ENCODE measurements at places on chromosomes 12 and 14. TPM values are rescaled to one million over a fixed set of nuclear protein-coding genes. Genes with fewer than 3 reads are reported as not detected.

- no peaks in the 10 kb centered on the region for H3K36me3 ChIP-seq
- no peak overlapping the region for H3K4me3 ChIP-seq
- H3K27me3 ChIP-seq: no peaks in the 10 kb centered on the region
- H3K27ac ChIP-seq: no peak overlapping the region
These were observed 15.8 kb upstream of the CFAP54 start for GRCh38 chr12:96473394-96474093.

DNA sequence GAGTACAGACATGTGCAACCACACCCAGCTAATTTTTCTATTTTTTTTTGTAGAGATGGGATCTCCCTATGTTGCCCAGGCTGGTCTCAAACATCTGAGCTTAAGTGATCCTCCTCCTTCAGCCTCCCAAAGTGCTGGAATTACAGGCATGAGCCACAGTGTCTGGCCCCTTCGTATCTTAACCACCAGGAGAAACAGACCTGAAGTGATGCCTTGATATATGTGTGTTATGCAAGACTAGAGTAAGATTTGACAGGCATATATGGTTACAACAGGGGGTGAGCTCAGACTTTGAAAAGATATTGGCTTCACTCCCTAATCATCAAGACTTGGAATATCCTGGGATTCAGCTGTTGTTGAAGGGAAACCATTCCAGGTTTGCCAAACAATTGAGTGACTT lies 10.7 kb upstream of the GALNT6 start:
- H3K27ac ChIP-seq: no peak overlapping the region
- H3K4me1 ChIP-seq: no peaks in the 10 kb centered on the region
- H3K4me3 ChIP-seq: no peak overlapping the region
- no peaks in the 10 kb centered on the region for H3K27me3 ChIP-seq

GRCh38 chr12:50032515-50032853 lies 7.2 kb upstream of the RACGAP1 start:
- DNase-seq: no peak
- no peak overlapping the region for H3K27ac ChIP-seq
- no peaks in the 10 kb centered on the region for H3K36me3 ChIP-seq

DNA sequence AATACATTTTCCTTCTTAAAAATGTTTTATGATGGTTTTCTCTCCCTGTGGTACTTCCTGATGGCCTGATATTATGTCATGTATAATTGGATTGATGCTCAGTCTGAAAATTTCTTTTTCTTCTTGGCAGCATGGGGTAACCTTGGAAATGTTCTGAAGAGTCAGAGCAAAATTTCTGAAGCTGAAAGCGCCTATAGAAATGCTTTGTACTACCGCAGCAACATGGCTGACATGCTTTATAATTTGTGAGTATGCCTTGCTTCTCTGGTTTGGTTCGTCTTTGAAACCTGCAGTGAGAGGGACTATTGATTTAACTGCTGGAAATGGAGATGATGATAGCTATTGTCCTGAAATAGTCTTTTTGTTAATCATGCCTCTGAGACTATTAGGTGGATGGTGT lies 243.6 kb downstream of the TMTC2 start:
- no peak overlapping the region for H3K4me3 ChIP-seq
- H3K27me3 ChIP-seq: no peaks in the 10 kb centered on the region
- no peaks in the 10 kb centered on the region for H3K36me3 ChIP-seq
- H3K27ac ChIP-seq: no peak overlapping the region
- no peak for DNase-seq

GRCh38 chr12:112820796-112821195 lies 29.2 kb downstream of the RPH3A start:
- no peak overlapping the region for H3K27ac ChIP-seq
- no peaks in the 10 kb centered on the region for H3K4me1 ChIP-seq
- no peak for DNase-seq
- no peaks in the 10 kb centered on the region for H3K27me3 ChIP-seq

BHLHE41 gene
- total RNA-seq: 0.18 TPM

GRCh38 chr12:110744151-110744571 lies 1.5 kb upstream of the PPP1CC start:
- H3K4me3 ChIP-seq: no peak overlapping the region
- DNase-seq: no peak
- H3K27ac ChIP-seq: peak overlapping the region; percentile 94
- no peaks in the 10 kb centered on the region for H3K4me1 ChIP-seq
- no peaks in the 10 kb centered on the region for H3K27me3 ChIP-seq
- H3K36me3 ChIP-seq: no peaks in the 10 kb centered on the region

Data from Peyer's patch (tissue), 4 donors.